A549 treated with RU486 at 1 μM for 4 hours (cell line): ENCODE measurements at places on chromosomes 2 and 18. TPM values are rescaled to one million over a fixed set of nuclear protein-coding genes. Genes with fewer than 3 reads are reported as not detected.

Gene PDCL3
- total RNA-seq = 37.0 to 51.1 TPM (median 39.7 TPM) in 5 replicates

Gene BCL2
- 0.53 to 0.73 TPM (median 0.70 TPM) in 5 replicates for total RNA-seq

Gene RESP18
- not detected in 5 replicates for total RNA-seq

Gene KCNE4
- 0.63 to 1.2 TPM (median 0.79 TPM) in 5 replicates for total RNA-seq

Gene CARF
- total RNA-seq = 0.88 to 1.4 TPM (median 1.1 TPM) in 5 replicates

Gene FER1L5
- total RNA-seq = not detected in 5 replicates

Gene COLEC12
- total RNA-seq = 0.02 to 0.05 TPM (median 0.05 TPM) in 3 of 5 replicates, not detected in the others

Gene HEATR5B
- 4.6 to 7.0 TPM (median 6.7 TPM) in 5 replicates for total RNA-seq

Gene PTPRN
- 0.87 to 2.0 TPM (median 1.3 TPM) in 5 replicates for total RNA-seq

Gene SERPINB10
- total RNA-seq = not detected in 5 replicates

Gene ANKRD23
- 1.2 to 2.0 TPM (median 1.8 TPM) in 5 replicates for total RNA-seq

Gene CFAP221
- total RNA-seq = 0.19 to 0.72 TPM (median 0.32 TPM) in 4 of 5 replicates, not detected in the other

Gene CHST9
- total RNA-seq = 0.06 TPM in 1 of 5 replicates, not detected in the others

Gene B3GNT7
- total RNA-seq = 1.7 to 2.6 TPM (median 2.0 TPM) in 5 replicates

Gene LYG2
- 0.17 TPM in 1 of 5 replicates, not detected in the others for total RNA-seq

Gene DYNC2LI1
- 11.9 to 19.3 TPM (median 14.9 TPM) in 5 replicates for total RNA-seq

Gene ATOH8
- total RNA-seq = 5.2 to 7.1 TPM (median 5.9 TPM) in 5 replicates

Gene TRAK2
- total RNA-seq = 8.9 to 14.4 TPM (median 13.2 TPM) in 5 replicates

Gene IL37
- not detected in 5 replicates for total RNA-seq

Gene NBAS
- 14.6 to 17.3 TPM (median 16.3 TPM) in 5 replicates for total RNA-seq

Gene SERPINB2
- total RNA-seq = 0.17 TPM in 1 of 5 replicates, not detected in the others

Gene ABCG8
- total RNA-seq = not detected in 5 replicates

Gene LYPD6B
- total RNA-seq = not detected in 5 replicates

Gene COL6A3
- total RNA-seq = 0.03 to 0.18 TPM (median 0.09 TPM) in 5 replicates

Gene SOCS6
- total RNA-seq = 19.7 to 31.8 TPM (median 31.1 TPM) in 5 replicates

Gene EVX2
- total RNA-seq = 0.02 TPM in 1 of 5 replicates, not detected in the others

Gene MREG
- 5.3 to 6.8 TPM (median 5.7 TPM) in 5 replicates for total RNA-seq

Gene MOCOS
- total RNA-seq = 2.6 to 3.6 TPM (median 2.7 TPM) in 5 replicates

Gene CD207
- not detected in 5 replicates for total RNA-seq
